Karpas-422 (cell line): ENCODE measurements at places on chromosomes 1 and 21. TPM values are rescaled to one million over a fixed set of nuclear protein-coding genes. Genes with fewer than 3 reads are reported as not detected.

Gene SDC3
- 0.04 and 0.94 TPM in 2 replicates for total RNA-seq

Gene HORMAD1
- 0.51 and 2.8 TPM in 2 replicates for total RNA-seq

Gene FCAMR
- total RNA-seq: not detected in 2 replicates

Gene CD53
- 101 and 154 TPM in 2 replicates for total RNA-seq

Gene SORT1
- 0.04 TPM in 1 of 2 replicates, not detected in the other for total RNA-seq

Gene CHTOP
- total RNA-seq: 62.1 and 64.6 TPM in 2 replicates

Gene ADAMTSL4
- not detected in 2 replicates for total RNA-seq

Gene SPRR1A
- not detected in 2 replicates for total RNA-seq

Gene FHAD1
- total RNA-seq: 0.45 and 1.2 TPM in 2 replicates

Gene DONSON
- 14.6 and 16.1 TPM in 2 replicates for total RNA-seq

Gene CTSS
- 136 and 160 TPM in 2 replicates for total RNA-seq

Gene EPS15
- total RNA-seq: 70.3 and 116 TPM in 2 replicates

Gene SLFNL1
- total RNA-seq: 0.89 and 1.5 TPM in 2 replicates

Gene CHIA
- not detected in 2 replicates for total RNA-seq

Gene CNTN2
- not detected in 2 replicates for total RNA-seq

Gene TPRG1L
- total RNA-seq: 10.2 and 14.4 TPM in 2 replicates

Gene LACTBL1
- not detected in 2 replicates for total RNA-seq

Gene PLD5
- total RNA-seq: not detected in 2 replicates

Gene P3R3URF
- total RNA-seq: not detected in 2 replicates

Gene SH2D1B
- not detected in 2 replicates for total RNA-seq

Gene VCAM1
- total RNA-seq: not detected in 2 replicates

Gene CYP4A22
- total RNA-seq: not detected in 2 replicates

Gene KPRP
- total RNA-seq: not detected in 2 replicates

Gene ADAM30
- not detected in 2 replicates for total RNA-seq

Gene LRIF1
- 28.2 and 59.3 TPM in 2 replicates for total RNA-seq

Gene SPATA45
- not detected in 2 replicates for total RNA-seq

Gene HSD11B1
- total RNA-seq: not detected in 2 replicates

Gene E2F2
- total RNA-seq: 6.6 and 8.0 TPM in 2 replicates

Gene TTC22
- not detected in 2 replicates for total RNA-seq

Gene KDM5B
- not detected in 2 replicates for total RNA-seq

Gene ODR4
- total RNA-seq: 10.6 and 12.9 TPM in 2 replicates

Gene CTH
- total RNA-seq: 23.0 and 63.3 TPM in 2 replicates

Gene AADACL3
- total RNA-seq: not detected in 2 replicates

Gene WDR64
- not detected in 2 replicates for total RNA-seq
